Fibroblast of skin of left quadriceps (primary cell): ENCODE measurements at places on chromosomes 4 and X.
A peak's percentile ranks its signal among the peaks of the same experiment; 100 is the strongest.

GRCh38 chr4:84366907-84367306, 132.2 kb downstream of the NKX6-1 start:
- no peak for DNase-seq

- no peak for DNase-seq
Measured at GRCh38 chrX:16103625-16104024, 19.7 kb upstream of the GRPR start.

DNA sequence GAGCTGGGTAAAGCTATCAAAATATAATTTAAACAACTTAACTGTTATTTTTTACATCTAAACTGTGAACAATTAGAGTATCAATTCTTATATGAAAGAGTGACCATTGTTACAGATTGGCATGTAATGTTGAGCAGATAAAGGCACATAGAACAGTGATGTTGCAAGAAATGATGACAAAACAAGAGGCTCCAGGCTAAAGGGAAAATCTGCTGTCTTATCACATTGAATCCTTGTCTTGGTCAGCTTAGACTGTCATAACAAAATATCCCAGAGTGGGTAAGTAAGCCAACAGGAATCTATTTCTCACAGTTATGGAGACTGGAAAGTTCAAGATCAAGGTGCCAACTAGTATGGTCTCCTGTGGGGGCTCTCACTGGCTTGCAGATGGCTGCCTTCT, 154.1 kb upstream of the PPP3CA start:
- DNase-seq, result no peak

DNA sequence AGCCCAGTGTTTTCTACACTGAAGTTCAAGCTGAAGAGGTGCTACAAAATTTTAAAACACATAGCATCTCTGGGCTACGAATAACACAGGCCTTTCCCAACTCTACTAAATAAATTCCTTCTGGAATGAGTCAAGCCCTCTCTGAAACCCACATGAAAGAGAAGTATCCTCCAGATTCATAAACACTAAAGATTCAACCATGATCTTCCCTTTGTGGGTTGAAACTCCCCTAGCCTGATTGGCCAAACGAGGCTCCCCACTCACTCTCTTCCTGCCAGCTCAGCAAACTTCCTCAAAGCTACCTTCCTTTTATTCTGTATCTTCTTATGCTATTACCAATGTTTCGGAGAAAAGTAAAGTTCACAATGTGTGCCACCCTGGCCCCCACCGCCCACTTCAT, 95.4 kb downstream of the NKX6-1 start:
- DNase-seq, result no peak

- DNase-seq, result no peak
Measured at GRCh38 chrX:41875142-41875541, 48.2 kb downstream of the CASK start.

DNA sequence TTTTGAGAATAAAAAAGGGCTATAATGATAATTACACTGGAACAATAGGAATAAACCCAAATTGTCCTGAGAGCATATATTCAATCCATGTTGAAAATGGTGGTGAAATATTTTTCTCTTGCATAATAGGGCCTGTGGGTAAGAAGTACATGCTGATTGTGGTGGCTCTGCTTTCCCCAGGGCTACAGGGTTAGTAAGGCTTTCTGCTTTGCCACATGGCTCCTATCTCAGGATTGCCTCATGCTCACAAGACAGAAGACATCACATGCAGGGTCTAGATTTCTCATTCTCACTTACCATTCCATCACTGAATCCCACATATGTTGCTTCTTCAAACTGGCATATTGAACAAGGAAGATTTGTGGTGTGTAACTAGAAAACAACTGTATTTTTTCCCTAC, 12.4 kb upstream of the VEGFC start:
- DNase-seq, result peak; percentile 45

DNA sequence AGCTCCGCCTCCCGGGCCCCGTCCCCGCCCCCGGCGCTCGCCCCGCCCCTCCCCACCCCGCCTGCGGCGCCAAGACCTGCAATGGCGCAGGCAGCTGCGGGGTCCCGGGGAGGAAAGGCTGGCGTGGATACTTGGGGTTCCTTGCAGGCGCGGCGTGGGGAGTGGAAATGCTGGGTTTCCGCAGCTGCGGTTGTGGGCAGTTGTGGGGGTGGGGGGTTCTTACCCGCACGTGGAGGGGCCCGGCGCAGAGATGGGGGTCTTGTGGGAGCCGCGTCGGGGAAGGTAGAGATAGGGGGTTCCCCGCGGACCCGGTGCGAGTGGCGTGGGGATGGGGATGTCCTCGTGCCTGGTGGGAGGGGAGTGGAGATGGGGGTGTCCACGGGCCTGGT, 680 bp upstream of the ASMTL start:
- DNase-seq, result no peak

DNA sequence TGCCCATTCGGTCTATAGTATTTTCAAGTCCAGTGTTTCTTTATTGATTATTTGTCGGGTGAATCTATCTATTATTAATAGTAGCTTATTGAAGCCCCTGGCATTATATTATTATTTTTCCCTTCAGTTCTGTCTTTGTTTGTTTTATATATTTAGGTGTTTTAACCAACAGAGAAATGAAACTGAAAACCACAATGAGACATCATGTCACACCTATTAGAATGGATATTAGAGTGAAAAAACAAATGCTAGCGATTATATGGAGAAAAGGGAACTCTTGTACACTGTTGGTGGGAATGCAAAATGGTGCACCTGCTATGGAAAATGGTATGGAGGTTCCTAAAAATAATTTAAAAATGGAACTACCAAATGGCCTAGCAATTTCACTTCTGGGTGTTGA, 272.5 kb downstream of the ADAM29 start:
- DNase-seq, result no peak

DNA sequence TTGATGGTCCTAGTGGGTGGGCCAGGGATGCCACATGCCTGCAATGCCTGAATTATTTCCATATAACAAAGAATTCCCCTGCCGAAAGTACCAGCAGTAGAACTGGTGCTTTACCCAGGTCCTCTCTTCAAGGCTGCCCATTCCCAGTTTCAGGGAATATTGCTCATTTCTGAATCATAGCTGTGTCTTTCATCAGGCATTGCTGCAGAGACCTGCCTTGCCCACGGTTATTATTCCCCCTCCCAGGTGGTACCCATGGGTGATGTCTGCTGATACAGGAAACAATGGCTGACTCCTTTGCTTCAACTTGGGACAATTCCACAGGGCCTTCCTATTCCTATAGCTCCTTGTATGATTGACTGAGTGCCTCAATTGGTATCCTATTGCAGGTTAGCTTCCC, 9.7 kb upstream of the IQCM start:
- DNase-seq, result no peak

DNA sequence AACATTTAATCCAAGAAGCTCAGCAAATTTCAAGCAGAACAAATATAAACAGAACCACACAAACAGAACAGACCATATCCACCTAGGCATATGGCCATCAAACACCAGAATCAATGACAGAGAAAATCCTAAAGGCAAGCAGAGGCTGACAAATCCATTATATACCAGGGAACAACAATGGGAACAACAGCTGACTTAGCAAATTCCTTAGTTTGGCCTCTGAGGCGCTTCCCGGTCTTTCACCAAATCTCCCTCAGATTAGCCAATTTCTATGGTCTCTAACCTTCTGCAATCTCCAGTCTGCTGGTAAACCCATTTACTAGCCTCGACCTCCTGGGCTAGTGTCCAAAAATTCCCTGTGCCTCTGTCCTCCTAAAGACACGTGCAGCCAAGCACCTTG, 59.2 kb downstream of the GPR143 start:
- DNase-seq, result no peak

DNA sequence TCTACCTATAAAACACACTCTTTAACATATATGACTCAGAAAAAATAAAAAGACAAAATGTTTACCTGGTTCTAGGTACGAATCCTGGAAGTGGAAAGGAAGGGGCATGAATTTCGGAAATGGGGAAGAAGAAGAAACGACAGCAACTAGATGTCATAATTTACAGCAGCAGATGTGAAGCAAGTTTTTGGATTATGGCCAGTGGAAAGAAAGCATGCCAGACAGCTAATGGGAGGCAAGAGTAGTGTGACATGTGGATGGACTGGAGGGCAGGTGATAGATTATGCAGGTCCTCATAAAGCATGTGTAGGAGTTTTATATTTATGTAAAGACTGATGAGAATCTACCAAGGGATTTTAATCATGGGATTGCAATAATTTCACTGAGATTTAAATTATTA, 279.0 kb upstream of the TACR3 start:
- no peak for DNase-seq

DNA sequence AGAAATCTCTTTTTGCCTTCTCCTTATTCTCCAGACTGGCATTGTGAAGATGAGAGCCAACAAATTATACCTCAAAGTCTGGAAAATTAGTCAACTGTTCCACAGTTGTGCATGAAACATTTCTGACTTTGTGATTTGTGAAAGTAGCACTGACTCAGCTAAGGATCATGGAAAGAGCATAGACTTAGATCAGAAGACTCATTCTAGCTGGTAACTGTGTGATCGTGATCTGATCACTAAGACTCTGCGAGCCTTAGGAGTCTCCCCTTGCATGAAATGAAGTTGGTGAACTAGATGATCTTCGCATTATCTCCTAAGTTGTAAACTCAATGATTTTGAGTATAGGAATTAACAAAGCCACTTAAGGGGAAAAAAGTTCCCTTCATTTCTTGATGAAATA, 668.1 kb downstream of the RPA4 start:
- no peak for DNase-seq

DNA sequence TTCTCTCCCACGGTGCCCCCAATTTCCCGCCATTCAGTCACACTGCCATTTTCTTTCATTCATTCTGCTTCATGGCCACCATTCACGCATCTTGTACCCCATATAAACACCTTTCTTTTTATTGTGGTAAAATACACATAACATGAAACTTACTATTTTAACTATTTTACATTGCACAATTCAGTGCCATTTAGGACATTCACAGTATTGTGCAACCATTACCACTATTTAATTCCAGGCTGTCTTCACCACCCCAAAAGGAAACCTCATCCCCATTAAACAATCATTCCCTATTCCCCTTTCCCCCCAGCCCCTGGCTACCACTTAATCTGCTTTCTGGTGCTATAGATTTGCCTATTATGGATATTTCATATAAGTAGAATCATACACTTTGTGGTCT, 15.9 kb downstream of the SPACA5 start:
- no peak for DNase-seq

DNA sequence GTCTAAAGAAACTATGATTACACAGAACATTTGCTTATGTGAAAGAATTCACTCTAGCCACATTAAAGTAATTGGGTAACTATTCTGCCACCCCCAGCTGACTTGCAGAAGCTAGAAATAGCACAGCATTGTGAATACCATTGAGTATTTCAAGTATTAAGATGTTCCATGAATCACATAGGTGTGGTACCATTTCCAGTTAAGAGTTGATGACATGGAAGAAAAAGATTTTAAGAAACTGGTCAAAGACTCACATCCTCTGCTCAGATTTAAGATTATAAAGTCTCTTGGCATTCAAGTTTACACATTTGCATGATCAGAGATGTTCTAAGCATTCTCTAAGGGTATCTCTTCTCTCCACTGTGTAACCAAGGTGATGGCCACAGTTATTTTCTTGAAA, 287.5 kb downstream of the CAMK2D start:
- DNase-seq, result peak; percentile 59

- DNase-seq, result no peak
Measured at GRCh38 chr4:174303687-174304086, 20.0 kb downstream of the CEP44 start.

DNA sequence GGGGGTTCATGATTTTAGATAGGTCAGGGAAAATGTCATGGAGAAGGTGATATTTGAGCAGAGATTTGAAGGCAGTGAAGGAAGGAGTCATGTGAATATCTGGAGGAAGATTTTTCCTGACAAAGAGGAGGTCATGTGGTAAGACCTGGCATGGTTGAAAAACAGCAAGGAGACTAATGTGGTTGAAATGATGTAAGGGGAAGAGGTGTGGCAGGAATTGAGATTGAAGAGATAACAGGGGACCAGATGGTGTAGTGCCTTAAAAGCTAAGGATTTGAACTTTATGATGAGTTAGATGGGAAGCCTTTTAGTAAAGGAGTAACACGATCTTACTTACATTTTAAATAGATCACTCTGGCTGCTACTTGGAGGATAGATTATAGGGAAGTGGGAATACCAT, 210.9 kb downstream of the RTL9 start:
- DNase-seq, result peak; percentile 3

GRCh38 chrX:50450324-50450723, 20.3 kb downstream of the DGKK start:
- no peak for DNase-seq

DNA sequence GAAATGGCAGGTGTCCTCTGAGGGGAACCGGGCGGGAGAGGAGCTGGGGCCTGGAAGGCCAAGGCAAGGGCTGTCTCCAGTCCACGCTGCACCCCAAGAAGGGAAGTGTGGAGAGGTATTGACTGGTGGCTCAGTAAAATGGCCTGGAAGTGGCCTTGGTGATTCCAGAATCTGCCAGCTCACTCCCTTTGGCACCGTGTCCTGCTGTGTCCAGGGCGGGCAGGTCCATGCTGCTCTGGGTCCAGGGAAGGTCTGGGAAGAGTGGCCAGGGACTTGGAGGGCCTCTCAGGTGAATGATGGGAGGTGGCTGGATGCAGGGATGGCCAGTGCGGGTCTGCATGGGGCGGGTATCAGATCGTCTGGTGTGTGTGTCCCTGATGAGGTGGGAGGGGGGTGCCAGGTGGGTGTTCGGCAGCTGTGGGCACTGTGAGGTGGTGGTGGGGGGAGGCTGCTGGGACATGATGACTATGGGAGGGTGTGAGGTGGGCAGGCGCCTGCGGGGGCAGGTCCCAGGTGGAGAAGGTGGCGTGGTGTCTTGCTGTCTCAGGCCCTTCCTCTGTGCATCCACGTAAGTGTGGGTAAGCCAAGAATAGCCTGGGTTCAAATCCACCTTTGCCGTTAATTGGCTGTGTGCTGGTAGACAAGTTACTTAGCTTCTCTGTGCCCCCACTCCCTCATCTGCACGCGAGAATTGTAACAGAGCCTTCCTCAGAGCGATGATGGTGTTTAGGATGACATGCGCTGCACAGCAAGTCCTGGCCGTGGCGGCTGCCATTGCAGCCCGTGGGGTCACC, 17.7 kb downstream of the RGS12 start:
- DNase-seq, result no peak

- no peak for DNase-seq
Measured at GRCh38 chrX:132612821-132613564, 124.2 kb upstream of the MBNL3 start.

- no peak for DNase-seq
Measured at GRCh38 chr4:103429283-103429682, 231.1 kb upstream of the CENPE start.

DNA sequence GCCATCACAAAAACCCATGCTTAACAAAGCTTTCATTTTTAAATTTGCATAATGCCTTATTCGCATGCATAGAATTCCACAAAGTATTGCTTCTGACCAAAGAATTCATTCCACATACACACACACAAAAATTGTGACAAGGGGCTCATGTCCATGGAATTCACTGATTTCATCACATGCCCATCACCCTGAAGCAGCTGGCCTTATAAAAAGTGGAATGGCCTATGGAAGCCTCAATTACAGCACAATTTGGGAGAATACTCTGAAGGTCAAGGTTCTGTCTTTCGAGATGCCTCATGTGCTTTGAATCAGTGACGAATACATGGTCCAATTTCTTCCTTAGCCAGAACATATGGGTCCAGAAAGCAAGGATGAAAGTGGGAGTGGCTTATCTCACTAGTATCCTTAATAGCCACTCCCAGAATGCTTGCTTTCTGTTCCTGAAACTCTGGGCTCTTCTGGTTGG, 165.7 kb downstream of the KDR start:
- peak; percentile 94 for DNase-seq

- no peak for DNase-seq
Measured at GRCh38 chr4:182238355-182238931, 4.8 kb upstream of the TENM3 start.
